ENCODE measurements at places on chromosomes 5 and 9.

- H3K27ac ChIP-seq: no peak overlapping the region
- H3K27me3 ChIP-seq: no peaks in the 10 kb centered on the region
- no peaks in the 10 kb centered on the region for H3K4me1 ChIP-seq
Observed at GRCh38 chr9:29514862-29515261, 1941.6 kb upstream of the C9orf72 start.

- no peak overlapping the region for H3K27ac ChIP-seq
- H3K4me3 ChIP-seq: no peak overlapping the region
- no peaks in the 10 kb centered on the region for H3K27me3 ChIP-seq
Observed at GRCh38 chr5:109880907-109881685, 191.4 kb downstream of the MAN2A1 start.

DNA sequence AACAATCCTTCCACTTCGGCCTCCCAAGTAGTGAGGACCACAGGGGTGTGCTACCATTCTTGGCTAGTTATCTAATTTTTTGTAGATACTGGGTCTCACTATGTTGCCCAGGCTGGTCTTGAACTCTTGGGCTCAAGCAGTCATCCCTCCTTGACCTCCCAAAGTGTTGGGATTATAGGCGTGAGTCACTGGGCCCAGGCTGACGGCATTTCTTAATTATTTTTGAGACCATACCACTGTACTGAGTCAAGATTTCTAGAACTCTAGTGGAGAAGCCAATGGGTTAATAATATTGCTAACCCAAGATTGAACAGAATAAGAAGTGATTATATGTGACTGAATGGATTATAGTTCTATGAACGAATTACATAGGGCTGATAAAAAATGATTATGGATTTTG, 66.7 kb downstream of the TARS1 start:
- H3K4me3 ChIP-seq: no peak overlapping the region
- no peaks in the 10 kb centered on the region for H3K36me3 ChIP-seq
- no peak overlapping the region for H3K27ac ChIP-seq

DNA sequence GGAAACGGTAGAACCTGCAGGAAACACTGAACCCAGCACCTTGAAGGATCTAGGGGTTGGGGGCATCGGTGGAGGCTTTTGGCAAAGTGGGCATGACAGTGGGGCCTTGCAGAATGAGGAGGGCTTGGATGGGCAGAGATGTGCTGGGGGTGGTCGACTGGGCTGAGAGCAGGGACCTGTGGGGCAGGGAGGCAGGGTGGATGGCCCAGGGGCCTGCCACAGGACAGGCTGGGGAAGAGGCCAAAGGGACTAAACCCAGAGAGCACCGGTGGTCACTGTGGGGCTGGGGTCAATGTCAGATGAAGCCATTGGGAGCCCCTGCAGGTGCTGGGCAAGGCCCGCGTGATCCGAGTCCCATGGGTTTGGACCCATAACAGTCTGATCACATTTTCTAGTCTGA, 175.3 kb downstream of the DAB2IP start:
- no peaks in the 10 kb centered on the region for H3K27me3 ChIP-seq
- H3K27ac ChIP-seq: no peak overlapping the region
- no peak overlapping the region for H3K4me3 ChIP-seq
- DNase-seq: no peak
- H3K36me3 ChIP-seq: no peaks in the 10 kb centered on the region

- DNase-seq: no peak
- no peak overlapping the region for H3K27ac ChIP-seq
- no peaks in the 10 kb centered on the region for H3K27me3 ChIP-seq
- no peak overlapping the region for H3K4me3 ChIP-seq
- H3K4me1 ChIP-seq: no peaks in the 10 kb centered on the region
Observed at GRCh38 chr5:104526866-104527265, 964.3 kb upstream of the NUDT12 start.

DNA sequence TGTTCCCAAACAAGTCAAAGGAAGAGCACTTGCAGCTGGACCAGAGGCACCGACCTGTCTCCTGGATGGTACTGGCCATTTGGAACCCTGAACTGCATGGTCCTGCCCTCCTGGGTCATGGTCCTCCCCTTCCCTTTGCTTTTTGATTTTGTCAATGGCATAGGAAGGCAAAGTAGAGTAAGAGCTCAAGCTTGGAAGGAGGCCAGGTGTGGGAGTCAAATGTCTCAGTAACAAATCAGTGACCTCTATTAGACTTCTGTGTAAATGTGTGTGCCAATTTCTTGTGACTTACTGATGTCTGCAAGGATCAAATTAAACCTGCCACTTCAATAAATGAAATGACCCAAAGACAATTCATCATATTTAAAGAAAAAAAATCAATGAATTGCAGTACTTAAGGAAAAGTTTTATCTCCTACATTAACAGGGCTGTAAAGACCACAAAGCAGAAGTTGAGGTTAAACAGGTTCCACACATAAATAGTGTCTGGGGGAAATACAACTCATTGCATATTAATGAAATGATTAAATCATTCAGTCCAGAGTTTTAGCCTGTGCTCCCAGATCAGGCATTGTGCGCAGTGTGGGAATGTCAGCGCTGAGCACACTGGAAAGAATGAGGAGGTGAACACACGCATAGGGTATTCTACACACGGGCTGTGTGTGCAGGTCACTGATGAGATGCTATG, 32.7 kb downstream of the OSMR start:
- no peak for DNase-seq
- no peaks in the 10 kb centered on the region for H3K36me3 ChIP-seq
- H3K4me1 ChIP-seq: no peaks in the 10 kb centered on the region
- H3K27me3 ChIP-seq: peaks cover 93% of the 10 kb centered on the region
- H3K4me3 ChIP-seq: no peak overlapping the region

DNA sequence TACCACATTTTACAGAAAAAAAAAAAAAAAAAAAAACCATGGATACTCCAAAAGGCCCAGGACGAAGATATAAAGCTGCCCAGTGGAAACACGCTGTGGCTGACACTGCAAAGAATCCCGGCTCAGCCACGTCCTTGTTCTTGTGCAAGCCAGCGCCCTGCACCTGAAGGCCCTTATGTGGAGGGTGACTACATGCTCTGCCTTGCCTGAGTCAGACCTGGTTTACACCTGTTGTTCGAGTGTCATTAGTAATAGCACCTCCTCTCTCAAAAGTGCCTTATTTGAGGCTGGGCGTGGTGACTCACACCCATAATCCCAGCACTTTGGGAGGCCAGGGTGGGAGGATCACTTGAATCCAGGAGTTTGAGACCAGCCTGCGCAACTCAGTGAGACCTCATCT, 54.3 kb upstream of the ZSWIM6 start:
- no peak overlapping the region for H3K27ac ChIP-seq
- no peak for DNase-seq
- H3K36me3 ChIP-seq: no peaks in the 10 kb centered on the region
- H3K4me3 ChIP-seq: peak overlapping the region; percentile 22
- H3K4me1 ChIP-seq: peaks cover 11% of the 10 kb centered on the region

- no peaks in the 10 kb centered on the region for H3K36me3 ChIP-seq
- no peak overlapping the region for H3K27ac ChIP-seq
- H3K27me3 ChIP-seq: peaks cover 57% of the 10 kb centered on the region
- no peak overlapping the region for H3K4me3 ChIP-seq
- DNase-seq: no peak
Observed at GRCh38 chr5:135072387-135073281, 38.6 kb upstream of the PITX1 start.

- no peak for DNase-seq
- peaks cover 47% of the 10 kb centered on the region for H3K27me3 ChIP-seq
- no peaks in the 10 kb centered on the region for H3K4me1 ChIP-seq
- H3K4me3 ChIP-seq: no peak overlapping the region
- H3K36me3 ChIP-seq: no peaks in the 10 kb centered on the region
Observed at GRCh38 chr9:70120834-70121510, 77.3 kb downstream of the MAMDC2 start.

GRCh38 chr9:38213631-38214299, 144.7 kb upstream of the SHB start:
- H3K27ac ChIP-seq: no peak overlapping the region
- H3K4me1 ChIP-seq: no peaks in the 10 kb centered on the region
- no peaks in the 10 kb centered on the region for H3K36me3 ChIP-seq

DNA sequence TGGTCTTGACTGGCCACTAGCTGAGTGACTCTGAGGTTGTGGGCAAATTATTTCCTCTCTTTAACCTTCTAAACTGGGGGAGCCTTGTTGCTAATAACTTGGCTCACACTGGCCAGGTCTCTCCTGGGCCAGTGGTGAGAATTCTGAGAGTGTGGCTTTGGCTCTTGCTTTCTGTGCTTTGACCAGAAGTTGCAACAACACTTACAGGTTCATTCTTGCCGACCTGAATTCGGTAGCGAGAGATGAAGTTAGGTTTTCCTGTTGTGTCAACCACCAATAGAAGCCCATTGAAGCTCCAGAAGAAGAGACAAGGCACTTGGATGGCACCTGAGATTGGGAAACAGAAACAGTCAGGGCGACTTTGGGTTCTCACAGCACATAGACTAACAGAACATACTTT, 19.8 kb downstream of the FAXDC2 start:
- H3K36me3 ChIP-seq: peaks cover 22% of the 10 kb centered on the region
- peak overlapping the region; percentile 53 for H3K4me3 ChIP-seq
- H3K27me3 ChIP-seq: no peaks in the 10 kb centered on the region
- no peak for DNase-seq
- H3K27ac ChIP-seq: peak overlapping the region; percentile 89

- no peaks in the 10 kb centered on the region for H3K36me3 ChIP-seq
- DNase-seq: no peak
- H3K27ac ChIP-seq: no peak overlapping the region
- no peaks in the 10 kb centered on the region for H3K27me3 ChIP-seq
- no peak overlapping the region for H3K4me3 ChIP-seq
- no peaks in the 10 kb centered on the region for H3K4me1 ChIP-seq
Observed at GRCh38 chr9:77798140-77798539, 150.0 kb upstream of the GNA14 start.

- peaks cover 8% of the 10 kb centered on the region for H3K27me3 ChIP-seq
- H3K4me3 ChIP-seq: no peak overlapping the region
- no peaks in the 10 kb centered on the region for H3K36me3 ChIP-seq
- H3K4me1 ChIP-seq: no peaks in the 10 kb centered on the region
- no peak for DNase-seq
Observed at GRCh38 chr5:53151713-53152458, 42.3 kb upstream of the MOCS2 start.

- no peaks in the 10 kb centered on the region for H3K36me3 ChIP-seq
- H3K27ac ChIP-seq: no peak overlapping the region
- peaks cover 4% of the 10 kb centered on the region for H3K4me1 ChIP-seq
- H3K27me3 ChIP-seq: peaks cover 14% of the 10 kb centered on the region
Observed at GRCh38 chr5:149432911-149433401, 53.9 kb upstream of the IL17B start.

- H3K27ac ChIP-seq: no peak overlapping the region
- H3K27me3 ChIP-seq: no peaks in the 10 kb centered on the region
- no peak overlapping the region for H3K4me3 ChIP-seq
- no peaks in the 10 kb centered on the region for H3K4me1 ChIP-seq
- peaks cover 3% of the 10 kb centered on the region for H3K36me3 ChIP-seq
Observed at GRCh38 chr9:1207686-1208085, 157.5 kb downstream of the DMRT2 start.

DNA sequence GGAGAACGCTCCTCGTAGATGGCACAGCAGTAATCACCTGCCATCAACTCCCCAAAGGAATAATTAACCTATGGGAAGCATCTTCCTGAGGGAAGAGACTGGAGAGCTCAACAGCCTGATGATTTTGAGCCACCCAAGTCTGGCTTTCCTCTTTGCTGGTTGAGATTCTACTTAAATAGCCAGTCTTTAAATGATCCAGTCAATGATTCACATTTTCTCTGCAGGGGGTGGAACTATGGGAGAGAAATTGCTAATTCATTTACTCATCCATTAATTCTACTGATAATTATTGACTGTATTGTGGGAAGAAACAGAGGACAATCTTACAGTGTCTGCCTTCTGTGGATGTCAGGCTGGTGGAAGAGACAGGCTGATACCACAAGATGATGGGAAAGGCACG, 355.0 kb upstream of the PANK3 start:
- no peak overlapping the region for H3K4me3 ChIP-seq
- H3K36me3 ChIP-seq: no peaks in the 10 kb centered on the region
- DNase-seq: no peak
- H3K27ac ChIP-seq: no peak overlapping the region
- H3K27me3 ChIP-seq: peaks cover 24% of the 10 kb centered on the region

DNA sequence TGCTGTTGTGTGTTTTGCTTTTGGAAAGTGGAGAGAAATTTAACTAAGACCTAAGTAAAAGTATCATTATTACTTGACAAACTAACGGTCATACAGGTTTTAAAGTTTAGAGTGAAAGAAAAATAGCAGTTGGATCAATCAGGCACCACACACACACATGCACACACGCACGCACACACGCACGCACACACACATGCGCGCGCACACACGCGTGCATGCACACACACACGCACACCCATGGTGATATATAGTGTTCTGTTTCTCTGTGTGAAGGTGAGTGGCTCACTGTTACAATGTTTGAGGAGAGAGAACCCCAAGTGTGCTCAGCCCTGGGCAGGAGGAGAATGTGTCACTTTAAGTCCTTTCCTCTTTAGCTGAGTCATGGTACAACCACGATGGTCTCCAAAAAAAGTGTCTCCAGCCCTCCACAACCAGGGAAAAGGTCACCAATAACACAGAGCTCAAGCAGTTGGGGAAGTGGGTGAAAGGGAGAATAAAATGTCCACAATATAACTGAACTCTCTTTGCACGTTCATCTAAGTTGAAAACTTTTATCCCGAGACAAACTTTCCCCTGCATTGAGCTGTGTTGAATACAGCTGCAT, 3.2 kb downstream of the ZNF366 start:
- DNase-seq: no peak
- no peaks in the 10 kb centered on the region for H3K4me1 ChIP-seq
- H3K36me3 ChIP-seq: peaks cover 3% of the 10 kb centered on the region
- H3K27me3 ChIP-seq: peaks cover 35% of the 10 kb centered on the region
- no peak overlapping the region for H3K27ac ChIP-seq

DNA sequence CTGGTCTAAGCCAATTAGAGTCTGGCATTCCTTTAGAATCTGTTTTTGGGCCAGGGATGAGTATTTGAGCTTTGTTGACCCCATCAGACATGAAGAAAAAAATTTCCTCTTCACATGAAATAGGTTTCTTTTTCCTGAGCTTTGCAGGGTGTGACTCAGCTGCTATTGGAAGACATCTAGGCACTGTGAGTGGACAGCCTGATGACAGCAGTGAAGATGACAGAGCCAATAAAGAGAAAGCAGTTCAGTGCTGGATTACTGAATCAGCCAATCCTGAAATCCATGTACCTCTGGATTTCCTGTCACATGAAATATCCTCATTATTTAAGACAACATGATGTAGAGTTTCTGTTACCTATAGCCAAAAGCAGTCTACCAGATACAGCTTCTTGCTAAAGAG, 51.3 kb upstream of the GRIA1 start:
- H3K27ac ChIP-seq: no peak overlapping the region
- H3K36me3 ChIP-seq: no peaks in the 10 kb centered on the region
- H3K27me3 ChIP-seq: no peaks in the 10 kb centered on the region
- H3K4me1 ChIP-seq: no peaks in the 10 kb centered on the region
- H3K4me3 ChIP-seq: no peak overlapping the region
- DNase-seq: no peak

GRCh38 chr5:1720396-1721110, 79.1 kb downstream of the MRPL36 start:
- H3K4me3 ChIP-seq: no peak overlapping the region
- H3K27ac ChIP-seq: no peak overlapping the region
- H3K27me3 ChIP-seq: peaks cover 49% of the 10 kb centered on the region
- no peaks in the 10 kb centered on the region for H3K36me3 ChIP-seq

All from effector memory CD8-positive, alpha-beta T cell (primary cell).